GOT3 (cell line): ENCODE measurements at places on chromosomes 7 and 10.

DNA sequence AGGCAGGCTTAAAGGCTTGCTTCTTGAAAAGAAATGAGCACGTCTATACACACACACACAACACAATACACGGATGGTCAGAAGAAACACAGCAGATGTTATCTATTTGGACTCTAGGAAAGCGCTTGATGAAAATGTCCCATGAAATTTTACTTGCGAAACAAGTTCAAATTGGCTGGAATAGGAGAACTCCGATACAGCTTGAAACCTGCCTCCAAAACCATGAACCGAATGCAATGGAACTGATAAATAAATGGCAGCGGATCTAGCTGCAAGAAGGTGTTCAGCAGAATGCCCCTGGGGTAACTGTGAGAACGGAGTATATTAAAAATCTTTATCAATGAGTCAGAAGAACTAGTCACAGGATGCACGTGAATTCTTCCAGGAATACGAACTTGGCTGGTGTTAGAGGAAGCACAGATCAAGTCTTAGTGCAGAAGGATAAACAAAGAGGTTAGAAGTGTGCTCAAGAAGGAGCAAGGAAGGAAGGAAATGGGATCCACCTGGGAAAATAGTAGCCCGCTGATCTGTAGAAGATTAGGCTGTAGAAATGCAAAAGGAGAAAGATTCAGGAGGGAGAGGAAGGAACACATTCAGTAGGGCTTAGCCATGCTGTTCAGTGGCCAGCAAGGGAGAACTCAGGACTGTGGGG lies 142.0 kb upstream of the PRKCQ start:
- DNase-seq = no peak

DNA sequence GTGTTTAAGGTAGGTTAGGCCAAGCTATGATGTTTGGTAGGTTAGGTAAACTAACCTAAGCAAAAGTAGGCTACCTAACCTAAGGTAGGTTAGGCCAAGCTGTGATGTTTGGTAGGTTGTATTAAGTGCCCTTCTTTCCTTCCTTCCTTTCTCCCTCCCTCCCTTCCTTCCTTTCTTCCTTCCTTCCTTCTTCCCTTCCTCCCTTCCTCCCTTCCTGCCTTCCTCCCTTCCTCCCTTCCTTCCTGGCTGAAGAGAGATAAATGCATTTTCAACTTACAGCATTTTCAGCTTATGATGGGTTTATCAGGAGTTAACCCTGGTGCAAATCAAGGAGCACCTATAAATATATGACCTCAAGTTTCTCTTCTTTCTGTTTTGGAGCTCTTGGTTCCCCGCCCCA lies 56.2 kb downstream of the SND1 start:
- no peak for DNase-seq

DNA sequence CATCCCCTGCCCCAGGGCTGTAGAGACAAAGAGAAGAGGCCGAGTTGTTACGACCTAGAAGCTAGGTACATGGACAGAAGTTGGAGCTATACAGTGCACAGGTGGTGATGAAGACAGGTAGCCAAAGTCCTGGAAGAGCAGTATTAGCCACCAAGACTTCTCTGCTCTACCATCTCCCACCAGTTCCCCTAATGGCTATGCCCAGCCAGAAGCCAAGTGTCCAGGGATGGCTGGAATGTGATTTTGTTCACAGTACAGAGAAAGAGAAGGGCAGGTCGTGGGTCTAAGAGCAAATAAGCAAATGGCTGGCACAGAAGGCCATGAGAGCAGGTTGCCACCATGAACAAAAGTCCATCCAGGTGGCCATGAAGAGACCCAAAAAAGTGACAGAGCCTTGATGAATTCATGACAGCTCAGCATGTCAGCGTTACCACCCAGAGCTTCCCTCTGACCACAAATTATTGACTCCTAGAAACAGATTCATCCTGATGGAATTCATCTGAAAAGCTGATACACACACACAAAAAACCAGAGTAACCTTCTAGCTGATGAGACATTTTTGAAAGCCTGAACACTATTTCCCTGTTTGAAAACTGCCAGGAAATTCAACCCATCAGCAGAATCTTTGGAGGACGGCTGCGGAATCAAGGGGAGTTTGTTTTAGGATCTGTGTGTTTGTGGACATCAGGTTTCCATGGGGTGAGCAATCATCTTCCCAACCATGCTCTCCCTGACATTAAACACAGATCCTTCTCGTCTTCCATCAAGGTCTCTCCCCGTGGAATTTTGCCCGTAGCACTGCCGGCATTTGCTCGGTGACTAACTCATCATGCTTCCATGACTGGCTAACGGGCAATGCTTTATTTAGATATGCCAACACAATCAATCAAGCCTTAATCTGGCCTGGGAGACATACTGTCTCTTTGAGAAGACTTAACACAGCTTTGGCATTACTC lies 906.7 kb upstream of the AUTS2 start:
- DNase-seq = no peak

DNA sequence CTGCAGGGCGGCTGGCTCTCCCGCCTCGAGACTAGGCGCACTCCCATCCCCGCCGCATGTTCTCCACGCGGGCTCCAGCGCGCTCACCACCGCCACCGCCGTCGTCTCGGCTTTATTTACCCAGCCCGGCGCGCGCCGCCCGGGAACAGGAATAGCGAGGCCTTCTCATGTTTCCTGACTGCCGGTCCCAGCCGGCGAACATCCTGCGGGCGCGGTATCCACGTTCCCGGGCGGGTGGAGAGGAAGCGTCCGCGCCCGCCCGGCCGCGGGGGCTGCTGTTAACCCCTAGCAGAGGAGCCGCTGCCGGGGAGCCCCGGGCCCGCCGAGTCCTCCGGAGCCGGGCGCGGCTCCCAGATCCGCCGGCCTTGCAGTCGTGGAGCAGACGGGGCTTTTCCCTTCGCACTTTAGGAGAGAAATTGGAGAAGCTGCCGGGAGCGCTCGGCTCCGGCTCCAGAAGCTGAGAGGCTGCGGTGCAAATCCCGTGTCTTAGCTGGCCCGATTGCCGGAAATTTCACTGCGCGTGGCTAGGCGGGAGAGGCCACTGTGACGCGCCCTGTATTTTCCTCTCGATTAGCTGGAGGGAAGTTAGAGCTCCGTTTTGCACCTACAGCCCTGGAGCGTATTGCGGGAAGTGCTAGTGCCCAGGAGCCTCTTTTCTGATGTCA lies at the start of gene MKX:
MKX (minus strand) TSS at position 88 of the 665 bp plus-strand sequence. CDS start 2,404 bp downstream, outside the sequence.
- no peak for DNase-seq

- no peak for DNase-seq
These were observed 1000.9 kb downstream of the LRMDA start for GRCh38 chr10:76432016-76433012.

GRCh38 chr7:81111781-81112540 lies 193.1 kb upstream of the SEMA3C start:
- DNase-seq = no peak

GRCh38 chr10:19041171-19041570 lies 7.4 kb upstream of the MALRD1 start:
- DNase-seq = no peak

DNA sequence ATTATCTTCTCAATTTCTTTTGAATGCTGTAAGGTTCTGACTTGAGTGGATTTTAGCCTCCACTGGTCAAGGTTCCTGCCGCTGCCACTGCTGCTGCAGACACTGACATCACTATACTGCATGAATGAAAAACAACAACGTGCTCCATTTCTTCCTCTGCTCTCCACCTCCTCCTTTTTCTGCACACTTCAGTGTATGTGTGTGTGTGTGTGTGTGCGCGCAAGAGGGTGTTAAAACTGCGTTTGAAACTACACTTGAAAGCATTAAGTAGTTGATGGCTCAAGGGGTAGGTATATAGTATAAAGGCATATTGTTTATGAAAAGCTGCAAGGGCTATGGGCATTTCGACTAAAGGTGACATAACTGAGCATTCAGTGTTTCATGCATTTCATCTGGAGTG lies 3.5 kb downstream of the GLCCI1 start:
- DNase-seq = no peak

- DNase-seq = no peak
These were observed 70.4 kb upstream of the MDFIC start for GRCh38 chr7:114851406-114852061.

GRCh38 chr7:5564894-5565293 lies 141.3 kb upstream of the TNRC18 start:
- DNase-seq = no peak

DNA sequence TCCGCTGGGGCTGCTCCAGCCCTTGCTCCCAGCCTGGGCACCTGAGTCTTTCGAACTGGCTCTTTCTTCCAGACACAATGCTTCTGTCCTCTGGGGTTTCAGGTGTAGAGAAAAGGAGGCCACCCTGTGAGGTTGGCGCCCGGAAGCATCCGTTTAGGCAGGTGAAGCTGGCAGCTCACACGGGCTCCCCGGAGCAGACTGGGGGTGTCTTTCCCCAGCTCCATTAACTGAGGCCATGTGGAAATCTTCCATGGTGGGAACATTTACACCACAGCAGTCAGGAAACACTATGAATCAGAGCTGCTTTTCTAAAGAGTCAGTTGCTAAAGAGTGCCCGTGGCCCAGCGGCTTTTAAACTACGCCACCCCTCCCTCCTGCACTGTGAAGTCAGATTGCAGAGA lies 29.2 kb downstream of the PRKAG2 start:
- no peak for DNase-seq

DNA sequence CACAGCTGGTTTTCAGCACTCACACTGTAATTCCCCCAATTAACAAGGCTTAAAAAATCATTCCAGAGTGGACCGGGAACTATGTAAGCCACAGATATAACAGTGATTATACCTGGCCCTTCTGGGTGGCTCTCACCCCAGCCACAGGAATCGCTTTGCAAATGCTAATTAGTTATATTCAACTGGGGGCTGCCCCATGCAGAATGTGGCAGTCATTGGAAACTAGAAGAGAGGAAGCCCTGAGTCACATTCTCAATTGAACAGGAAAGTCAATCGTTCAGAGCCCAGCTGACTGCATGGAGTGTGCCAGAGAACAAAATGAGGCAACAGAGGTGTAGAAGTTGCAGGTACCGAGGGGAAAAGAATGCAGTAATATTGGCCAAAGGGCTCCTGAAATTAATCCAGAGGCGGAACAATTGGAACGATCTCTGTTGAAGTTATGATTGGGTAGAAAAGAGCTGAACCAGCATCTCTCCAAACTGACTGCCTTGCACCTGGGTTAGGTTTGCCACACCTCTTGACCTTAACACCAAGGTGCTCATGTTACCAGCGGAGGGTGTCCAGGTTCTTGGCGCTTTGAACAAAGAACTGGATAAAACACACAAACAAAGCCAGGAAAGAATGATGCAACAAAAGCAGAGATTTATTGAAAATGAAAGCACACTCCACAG lies 909.7 kb upstream of the AUTS2 start:
- DNase-seq = no peak

GRCh38 chr7:67019562-67020390 lies 23.1 kb downstream of the TYW1 start:
- DNase-seq = no peak

- DNase-seq = no peak
These were observed 81.6 kb upstream of the LRRC4 start for GRCh38 chr7:128112781-128113221.

DNA sequence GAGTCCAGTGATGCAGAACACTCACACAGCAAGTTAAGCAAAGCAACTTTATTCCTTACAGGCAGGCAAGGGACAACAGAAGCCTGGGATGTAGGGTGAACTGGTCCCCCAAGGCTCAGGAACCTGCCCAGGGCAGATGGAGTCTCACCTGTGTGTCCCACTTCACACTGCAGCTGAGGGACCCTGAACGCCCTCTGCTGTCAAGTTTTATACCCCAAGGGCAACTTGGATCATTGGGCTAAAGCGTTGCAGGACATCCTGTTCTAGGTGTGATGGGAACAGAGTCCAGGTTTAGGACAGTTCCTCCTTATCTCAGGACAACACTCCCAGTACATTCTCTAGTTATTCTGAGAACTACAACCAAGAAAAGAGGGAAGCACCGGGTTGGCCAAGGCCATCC lies 49.5 kb upstream of the ZNF746 start:
- no peak for DNase-seq

DNA sequence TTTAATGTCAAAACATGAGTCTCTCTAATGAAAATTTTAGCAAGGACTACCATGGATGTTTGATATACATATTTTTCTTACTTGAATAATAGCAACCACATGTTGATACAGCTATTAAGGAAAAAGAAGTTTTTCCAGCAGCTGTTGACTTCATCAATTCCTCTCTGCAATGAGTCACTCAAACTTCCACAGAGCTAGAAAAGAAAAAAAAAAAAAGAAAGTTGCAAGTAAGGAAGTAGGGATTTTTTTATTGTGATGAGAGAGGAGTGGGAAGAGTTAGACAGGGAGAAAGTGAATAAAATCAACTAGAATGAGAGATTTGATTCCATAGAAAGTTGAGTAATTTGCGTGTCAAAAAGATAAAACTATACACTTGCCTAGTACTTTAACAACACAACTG lies 46.2 kb downstream of the CAV1 start:
- DNase-seq = no peak

DNA sequence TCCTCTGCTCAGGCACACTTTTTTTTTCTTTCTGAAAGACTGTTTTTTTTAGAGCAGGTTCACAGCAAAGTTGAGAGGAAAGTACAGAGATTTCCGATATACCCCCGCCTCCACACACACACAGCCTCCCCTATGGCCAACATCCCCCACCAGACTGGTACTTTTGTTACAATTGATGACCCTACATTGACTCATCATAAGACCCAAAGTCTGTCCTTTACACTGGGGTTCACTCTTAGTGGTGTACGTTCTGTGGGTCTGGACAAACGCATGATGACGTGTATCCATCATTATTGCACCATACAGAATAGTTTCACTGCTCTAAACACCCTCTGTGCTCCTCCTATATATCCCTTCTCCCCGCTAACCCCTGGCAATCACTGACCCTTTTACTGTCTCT lies 107.7 kb downstream of the RBM20 start:
- no peak for DNase-seq

DNA sequence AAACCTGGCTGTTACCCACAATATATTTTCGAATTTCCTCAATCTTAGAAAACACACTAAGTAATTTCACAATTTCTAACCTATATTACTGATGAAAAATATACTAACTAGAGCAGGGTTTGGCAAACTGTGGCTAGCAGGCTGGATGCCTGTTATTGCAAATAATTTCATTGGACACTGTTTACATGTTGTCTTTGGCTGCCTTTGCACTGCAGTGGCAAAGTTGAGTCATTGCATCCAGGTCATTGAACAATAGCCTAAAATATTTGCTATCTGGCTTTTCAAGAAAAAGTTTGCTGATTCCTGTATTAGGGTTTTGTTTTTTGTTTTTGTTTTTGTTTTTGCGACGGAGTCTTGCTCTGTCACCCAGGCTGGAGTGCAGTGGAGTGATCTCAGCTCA lies 47.2 kb downstream of the KIF11 start:
- no peak for DNase-seq

DNA sequence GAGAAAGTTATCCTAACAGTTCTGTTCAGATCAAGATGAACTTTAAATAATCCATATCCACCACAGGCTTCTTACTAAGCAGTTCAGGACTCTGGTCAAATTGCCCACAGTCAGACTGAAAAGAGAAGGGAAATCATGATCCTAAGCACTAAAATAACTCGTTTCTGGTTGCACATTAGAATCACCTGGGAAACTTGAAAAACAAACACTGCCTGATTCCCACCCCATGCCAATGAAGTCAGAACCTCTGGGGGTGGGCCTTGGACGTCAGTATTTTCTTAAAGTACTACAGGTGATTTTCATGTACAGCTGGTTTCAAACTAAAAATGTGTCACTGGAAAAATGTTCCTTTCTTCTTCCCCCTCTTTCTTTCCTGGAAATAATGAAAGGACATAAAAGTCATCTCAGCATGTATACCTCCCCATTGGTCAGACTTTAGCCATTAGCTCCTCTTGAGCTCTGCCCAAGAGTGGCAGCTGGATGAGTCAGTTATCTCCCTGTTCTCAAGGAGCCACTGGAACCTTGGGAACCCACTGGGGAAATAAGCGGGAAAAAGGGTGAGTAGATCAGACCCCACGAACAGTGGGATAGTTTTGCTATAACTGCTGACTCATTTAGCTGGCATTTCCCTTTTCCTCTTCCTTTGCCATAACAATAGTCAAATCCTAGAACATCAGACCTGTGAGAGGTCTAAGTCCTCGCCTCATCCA lies 75.3 kb upstream of the IL6 start:
- DNase-seq = no peak
